PC-9 (cell line): ENCODE measurements at places on chromosomes 5 and 9.

DNA sequence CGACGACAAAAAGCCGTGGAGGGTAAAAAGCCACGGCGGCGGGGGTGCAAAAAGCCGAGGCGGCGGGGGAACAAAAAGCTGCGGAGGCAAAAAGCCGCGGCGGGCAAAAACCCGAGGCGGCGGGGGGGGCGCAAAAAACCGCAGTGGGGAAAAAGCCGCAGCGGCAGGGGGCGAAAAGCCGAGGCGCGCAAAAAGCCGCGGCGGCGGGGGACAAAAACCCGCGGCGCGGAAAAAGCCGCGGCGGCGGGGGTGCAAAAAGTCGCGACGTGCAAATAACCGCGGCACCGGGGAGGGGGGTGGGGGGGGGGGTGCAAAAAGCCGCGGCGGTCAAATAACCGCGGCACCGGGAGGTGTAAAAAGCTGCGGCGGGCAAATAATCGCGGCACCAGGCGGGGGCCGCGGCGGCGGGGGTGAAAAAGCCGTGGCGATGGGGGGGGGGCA is 511.5 kb downstream of the FOXD4L5 start:
- no peak for DNase-seq

- DNase-seq: no peak
These were observed 603.7 kb downstream of the RAB3C start for GRCh38 chr5:59186623-59187022.

- no peak for DNase-seq
These were observed 12.9 kb upstream of the SLCO6A1 start for GRCh38 chr5:102511666-102512065.

DNA sequence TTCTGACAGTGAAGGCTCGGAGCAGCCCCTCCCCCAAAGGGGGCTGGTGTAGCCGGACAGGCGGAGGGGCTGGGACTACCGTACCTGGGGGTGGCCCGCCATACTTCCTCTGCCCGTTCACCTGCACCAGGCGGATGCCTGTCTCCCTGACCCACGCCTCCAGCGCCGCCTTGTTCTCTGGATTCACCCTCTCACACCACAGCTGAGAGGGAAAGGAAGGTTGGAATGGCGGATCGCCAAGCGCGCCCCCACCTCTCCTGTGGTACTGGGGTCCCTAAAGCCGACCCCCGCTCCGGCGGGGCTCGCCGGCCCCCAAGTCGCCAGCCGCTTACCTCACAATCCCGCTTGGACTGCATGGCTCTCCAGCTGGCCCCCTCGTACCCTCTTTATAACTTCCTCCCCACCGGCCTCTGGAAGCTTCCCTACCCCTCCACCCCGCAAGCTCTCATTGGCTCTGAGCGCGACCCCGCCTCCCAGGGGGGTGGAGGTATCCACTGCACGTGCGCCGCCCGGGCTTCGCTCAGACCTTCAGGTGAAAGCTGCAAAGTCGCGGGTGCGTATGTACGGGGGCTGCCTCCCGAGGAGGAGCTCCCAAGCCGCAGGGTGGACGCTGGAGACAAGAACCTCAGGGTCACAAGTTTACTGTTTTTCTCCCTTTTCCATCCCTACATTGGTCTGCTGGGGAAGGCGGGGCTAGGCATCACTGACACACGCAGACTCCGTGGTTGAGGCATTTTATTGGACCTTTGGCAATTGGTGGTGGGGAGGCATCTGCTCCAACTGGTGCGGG is at the start of gene DND1:
Gene DND1 (minus strand): TSS at position 390 of the 790 bp plus-strand sequence. CDS start 34 bp downstream, at position 356.
- no peak for DNase-seq

GRCh38 chr5:110086658-110087388 is 397.1 kb downstream of the MAN2A1 start:
- DNase-seq: no peak

- DNase-seq: no peak
These were observed at the start of gene COL27A1 for GRCh38 chr9:114155263-114155994. Gene COL27A1, plus strand, starts transcription at chr9:114155537. Its CDS starts 414 bp downstream, at chr9:114155951.
